ENCODE measurements at places on chromosomes 1 and 21.
A peak's percentile ranks its signal among the peaks of the same experiment; 100 is the strongest.

DNA sequence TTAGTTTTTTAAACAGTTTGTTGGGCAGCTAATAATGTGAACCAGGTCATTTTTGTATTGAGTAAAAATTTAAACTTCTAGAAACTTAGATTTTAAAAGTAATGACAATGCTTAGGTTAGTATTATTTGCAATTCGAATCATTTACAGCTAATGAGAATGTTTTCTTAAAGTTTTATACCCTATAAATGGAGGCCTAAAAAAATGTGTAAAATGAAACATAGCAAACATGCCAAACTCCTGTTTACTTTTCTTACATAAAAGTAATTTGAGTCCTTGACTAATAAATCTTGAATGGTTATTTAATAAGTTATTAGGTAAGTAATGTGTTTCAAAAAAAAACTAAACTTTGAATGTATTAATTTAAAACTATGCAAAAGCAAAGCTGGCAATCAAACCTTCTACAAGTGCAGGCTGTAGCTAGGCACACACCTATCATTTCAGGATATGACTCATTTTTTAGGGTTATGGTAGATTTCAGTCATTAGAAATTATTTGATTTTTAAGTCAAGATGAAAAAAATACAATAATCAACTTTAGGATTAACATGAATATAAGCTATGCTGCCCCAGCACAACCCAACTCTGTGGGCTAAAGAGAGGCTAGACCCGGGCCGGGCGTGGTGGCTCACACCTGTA is 41.5 kb downstream of the CLSTN1 start:
- no peak for DNase-seq

GRCh38 chr1:71835442-71835813 is 446.9 kb downstream of the NEGR1 start:
- DNase-seq: no peak

DNA sequence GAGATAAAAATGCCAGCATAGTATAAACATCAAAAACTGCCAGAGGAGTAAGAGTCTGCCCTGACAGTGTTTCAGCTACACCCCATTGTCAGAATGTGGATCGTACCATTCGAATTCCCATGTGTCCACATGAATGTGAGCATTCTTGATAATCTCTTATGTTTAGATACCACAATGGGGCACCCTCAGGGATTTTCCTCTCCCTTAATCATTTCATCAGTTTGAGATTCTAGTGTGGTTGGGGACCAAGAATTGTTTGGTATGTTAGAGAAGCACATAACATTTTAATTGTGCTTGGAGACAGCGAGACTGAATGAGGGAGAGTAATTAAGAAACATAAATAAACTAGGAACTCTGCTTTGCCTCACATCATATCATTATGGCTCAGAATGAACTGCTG is 120.2 kb downstream of the ZC3H11B start:
- DNase-seq: no peak

DNA sequence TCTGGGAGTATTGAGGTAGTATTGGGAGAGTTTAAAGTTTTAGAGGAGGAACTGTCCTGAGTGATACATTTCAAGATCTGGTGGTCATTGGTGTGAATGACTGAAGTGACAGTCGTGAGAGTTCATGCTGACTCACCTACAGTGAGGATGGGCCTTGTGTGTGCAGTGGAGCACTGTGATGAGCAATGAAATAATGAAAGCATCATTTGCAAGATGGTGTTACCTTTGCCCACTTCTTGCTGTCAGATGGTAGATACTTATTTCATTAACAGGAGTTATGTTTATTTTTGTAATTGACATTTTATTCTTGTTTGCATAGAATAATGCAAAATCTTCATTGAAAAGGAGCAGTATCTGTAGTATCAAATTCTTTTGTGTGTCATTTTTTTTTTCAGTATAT is 29.0 kb downstream of the POU2F1 start:
- DNase-seq: no peak

GRCh38 chr1:194298007-194298598 is 1111.7 kb upstream of the B3GALT2 start:
- no peak for DNase-seq

DNA sequence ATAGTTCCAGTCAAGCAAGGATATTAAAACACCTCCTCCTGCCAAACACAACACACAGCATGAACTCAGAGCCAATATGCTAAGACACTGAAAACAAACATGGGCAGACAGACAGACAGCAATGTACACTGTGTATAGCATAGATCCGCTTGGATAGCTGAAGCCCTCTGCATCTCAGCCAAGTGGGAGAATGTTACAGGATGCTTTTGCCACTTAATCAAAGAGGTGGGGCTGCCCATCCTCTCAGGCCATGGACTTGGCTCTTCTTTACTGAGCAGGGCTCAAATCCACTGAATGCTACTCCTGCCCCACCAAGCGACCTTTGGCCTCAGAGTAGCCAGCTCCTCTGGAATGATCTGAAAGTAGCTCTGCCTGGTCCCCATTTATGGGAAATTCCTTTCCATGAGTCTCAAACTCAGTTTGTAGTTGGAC is 64.7 kb upstream of the NGF start:
- no peak for DNase-seq

- no peak for DNase-seq
Observed at GRCh38 chr1:115524236-115524635, 117.5 kb upstream of the VANGL1 start.

DNA sequence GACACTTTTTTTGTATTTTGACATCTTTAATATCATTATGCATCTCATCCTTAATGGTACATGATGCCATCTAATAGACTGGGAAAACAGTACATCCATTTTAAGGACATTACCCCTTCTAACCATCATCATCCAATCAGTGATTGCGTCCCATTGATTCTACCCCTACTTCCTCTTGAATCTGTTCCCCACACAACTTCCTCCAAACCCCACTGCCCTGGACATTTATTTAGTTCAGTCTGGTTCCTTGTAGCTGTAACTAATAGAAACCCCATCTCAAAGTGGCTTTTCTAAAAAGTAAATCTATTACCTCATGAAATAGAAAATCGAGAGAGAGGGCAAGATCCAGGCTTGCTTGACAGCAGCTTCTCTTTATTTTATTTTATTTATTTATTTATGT is 2.1 kb upstream of the ITLN1 start:
- DNase-seq: no peak

DNA sequence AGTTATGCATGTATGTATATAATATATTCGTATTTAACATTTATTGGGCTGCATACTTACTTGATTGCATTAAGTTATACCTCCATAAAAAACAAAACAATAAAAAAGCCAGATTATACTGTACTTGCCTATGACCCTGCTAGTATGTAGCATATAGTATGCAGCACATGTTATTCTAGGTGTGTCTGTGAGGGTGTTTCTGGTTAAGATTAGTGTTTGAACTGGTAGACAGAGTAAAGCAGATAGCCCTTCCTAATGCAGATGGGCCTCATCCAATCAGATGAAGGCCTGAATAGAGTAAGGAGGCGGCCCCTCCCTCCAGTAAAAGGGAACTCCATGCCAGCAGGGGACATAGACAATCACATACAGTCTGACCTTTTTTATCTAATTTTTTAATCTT is 323.3 kb upstream of the USP24 start:
- no peak for DNase-seq

DNA sequence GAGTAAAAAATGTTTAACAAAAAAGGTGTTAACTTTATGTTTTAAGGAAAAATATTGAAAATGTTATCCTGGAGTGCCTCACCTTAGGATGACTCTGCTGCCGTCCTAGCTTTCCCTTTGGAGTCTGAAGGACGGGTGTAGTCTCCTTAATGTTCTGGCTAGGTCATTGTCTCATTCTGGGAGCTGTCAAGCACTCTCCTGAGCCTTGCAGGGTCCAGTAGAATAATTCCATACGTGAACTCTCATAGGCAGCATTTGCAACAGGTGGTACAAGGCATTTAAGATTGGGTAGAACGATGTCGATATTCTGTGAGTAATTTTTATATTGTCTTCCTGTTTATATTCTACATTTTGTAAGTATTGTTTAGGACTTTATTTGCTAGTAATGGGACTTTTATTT is 283.6 kb upstream of the C1orf105 start:
- DNase-seq: no peak

- no peak for DNase-seq
Observed at GRCh38 chr1:150820730-150821512, 12.9 kb upstream of the CTSK start.

- DNase-seq: no peak
Observed at GRCh38 chr1:108961752-108962486, 1.4 kb downstream of the CLCC1 start.

GRCh38 chr21:29117372-29117955 is 13.0 kb upstream of the MAP3K7CL start:
- no peak for DNase-seq

GRCh38 chr21:24223624-24224023 is 1383.7 kb downstream of the MRPL39 start:
- no peak for DNase-seq

GRCh38 chr1:51551081-51551480 is 32.0 kb upstream of the EPS15 start:
- no peak for DNase-seq

GRCh38 chr1:48093696-48094528 is 96.7 kb upstream of the TRABD2B start:
- DNase-seq: peak; percentile 68

GRCh38 chr1:55684131-55684650 is 469.0 kb upstream of the USP24 start:
- DNase-seq: no peak

- DNase-seq: no peak
Observed at GRCh38 chr1:167401260-167401873, 117.0 kb downstream of the CD247 start.

DNA sequence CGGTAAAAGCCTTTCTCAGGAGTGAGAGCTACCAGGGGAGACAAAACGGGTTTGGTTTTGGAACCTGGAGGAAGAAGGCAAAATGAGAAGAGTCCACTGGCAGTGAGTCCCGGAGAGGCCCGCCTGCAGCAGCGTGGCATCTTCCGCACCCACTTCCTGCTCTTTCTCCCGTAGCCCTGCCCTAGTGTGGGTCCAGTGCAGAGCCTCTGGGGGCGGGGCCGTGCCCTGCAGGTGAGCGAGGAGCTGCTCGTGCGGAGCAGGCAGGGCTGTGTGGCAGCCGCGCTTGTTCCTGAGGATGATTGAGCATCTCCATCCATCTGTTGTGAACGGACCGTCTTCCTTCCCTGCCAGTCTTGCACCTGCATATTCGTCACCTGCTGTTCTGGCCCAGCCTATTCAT is 66.5 kb downstream of the PEX14 start:
- no peak for DNase-seq

- no peak for DNase-seq
Observed at GRCh38 chr1:210600421-210601159, 271.9 kb downstream of the HHAT start.

DNA sequence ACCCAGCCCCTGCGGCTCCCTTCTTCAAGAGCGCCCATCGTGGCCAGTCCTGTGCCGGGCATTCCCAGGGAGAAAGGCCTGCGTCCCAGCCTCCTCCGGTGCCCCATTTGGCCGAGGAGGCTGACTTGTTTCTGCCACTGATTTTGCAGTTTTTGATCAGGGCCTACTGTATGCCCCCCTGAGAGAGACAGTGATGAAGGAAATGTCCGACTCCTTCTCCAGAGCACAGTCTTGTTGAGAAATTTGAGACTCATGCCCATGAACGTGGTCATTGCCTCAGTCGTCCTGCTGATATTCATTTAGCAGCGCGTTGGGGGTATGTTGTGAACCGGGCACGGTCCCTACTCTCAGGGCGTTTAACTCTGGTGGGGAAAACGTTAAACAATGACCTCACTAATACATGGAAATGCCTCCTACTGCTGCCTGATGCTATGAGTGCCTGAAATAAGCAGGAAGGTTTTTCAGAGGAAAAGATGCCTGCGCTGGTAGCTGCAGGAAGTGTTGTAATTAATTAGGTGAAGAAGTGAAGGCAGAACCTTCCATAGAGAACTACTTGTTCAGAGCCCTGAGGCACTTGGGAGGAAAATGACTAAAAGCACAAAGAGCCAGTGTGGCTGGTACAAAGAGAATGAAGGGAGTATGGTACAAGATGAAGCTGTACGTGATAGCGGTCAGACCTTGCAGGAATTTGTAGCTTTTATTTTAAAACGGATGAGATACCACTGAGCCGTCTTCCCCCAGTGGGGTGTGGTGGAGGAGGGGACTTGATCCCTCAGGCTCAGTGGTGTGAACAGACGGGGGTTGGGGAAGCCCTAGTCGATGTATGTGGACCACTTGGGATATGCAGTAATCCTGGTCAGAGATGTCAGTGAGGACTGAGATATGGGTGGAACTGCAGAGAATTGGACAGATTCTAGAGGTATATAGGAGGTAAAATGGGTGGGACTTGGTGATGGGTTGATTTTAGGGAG is 730 bp downstream of the ZCCHC17 start:
- DNase-seq: no peak

GRCh38 chr21:33232291-33233034 is 2.7 kb downstream of the IFNAR2 start:
- no peak for DNase-seq

DNA sequence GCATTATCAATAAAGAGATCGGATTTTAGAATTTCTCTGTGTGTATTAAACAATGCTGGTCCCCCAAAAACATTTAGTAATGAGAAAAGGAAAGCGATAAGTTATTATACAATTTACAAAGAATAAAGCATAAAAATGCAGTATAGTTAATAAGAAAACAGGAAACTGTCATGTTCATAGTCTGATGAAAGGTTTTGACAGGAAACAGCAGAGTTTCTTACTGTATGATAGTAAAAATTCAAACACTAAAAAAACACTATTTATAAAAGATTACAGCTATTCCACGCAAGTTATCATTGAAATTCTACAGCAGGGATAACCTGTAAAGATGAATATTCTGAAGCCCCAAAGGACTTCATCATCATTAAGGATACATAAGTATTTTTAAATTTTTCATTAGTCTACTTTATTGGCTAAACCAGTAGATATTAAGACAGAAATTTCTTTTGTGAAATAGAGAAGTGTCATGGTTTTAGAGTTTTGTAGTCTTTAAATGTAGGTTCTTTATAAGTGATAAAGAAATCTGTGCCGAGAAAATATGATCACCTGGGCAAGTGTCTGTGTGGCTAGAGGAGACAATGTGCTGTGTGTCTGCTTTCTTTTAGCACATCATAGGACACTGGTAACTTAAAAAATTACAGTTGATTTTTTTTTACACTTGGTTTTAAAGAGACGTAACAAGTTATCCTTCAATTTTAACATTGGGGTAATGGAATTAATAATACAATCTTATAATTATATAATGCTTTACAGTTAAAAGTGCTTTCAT is 49.7 kb upstream of the GFI1 start:
- DNase-seq: no peak

DNA sequence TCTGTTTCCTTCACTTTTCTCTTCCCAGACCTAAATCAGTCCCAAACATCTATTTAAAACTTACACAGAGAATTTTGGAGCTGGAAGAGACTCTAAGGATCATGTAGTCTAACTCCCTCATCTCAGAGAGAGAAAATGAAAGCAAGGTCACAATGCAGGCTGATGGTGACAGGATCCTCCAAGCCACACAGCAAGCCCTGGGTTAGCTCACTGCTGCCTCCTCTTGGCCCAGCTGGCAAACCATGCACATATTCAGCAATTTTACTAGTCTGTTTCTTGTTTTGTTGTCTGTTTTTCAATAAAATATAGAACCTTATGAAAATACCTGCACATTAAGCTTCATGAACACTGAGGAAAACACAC is 27.7 kb upstream of the LY9 start:
- DNase-seq: no peak
